ENCODE measurements at places on chromosomes 1 and 21.

GRCh38 chr1:29425631-29426030, 189.3 kb downstream of the PTPRU start:
- no peak for DNase-seq

- DNase-seq = no peak
These were observed 78.3 kb downstream of the PSMG1 start for GRCh38 chr21:39104911-39105310.

DNA sequence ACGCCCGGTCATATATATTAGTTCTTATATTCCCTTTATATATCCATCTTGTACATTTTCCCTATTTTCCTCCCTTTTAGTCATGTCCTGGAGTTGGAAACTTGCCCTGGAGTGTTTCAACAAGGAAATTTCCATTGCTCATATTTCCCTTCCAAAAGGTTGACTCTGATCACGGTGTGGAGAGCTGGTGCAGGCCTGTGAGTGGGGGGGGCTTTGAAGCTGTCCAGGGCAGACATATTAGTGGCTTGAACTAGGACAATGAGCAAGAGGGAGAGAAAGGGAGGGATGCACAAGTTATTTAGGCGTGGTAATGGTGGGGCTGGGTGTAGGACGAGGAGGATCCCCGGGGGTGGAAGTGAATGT, 30.4 kb upstream of the TMEM61 start:
- no peak for DNase-seq

DNA sequence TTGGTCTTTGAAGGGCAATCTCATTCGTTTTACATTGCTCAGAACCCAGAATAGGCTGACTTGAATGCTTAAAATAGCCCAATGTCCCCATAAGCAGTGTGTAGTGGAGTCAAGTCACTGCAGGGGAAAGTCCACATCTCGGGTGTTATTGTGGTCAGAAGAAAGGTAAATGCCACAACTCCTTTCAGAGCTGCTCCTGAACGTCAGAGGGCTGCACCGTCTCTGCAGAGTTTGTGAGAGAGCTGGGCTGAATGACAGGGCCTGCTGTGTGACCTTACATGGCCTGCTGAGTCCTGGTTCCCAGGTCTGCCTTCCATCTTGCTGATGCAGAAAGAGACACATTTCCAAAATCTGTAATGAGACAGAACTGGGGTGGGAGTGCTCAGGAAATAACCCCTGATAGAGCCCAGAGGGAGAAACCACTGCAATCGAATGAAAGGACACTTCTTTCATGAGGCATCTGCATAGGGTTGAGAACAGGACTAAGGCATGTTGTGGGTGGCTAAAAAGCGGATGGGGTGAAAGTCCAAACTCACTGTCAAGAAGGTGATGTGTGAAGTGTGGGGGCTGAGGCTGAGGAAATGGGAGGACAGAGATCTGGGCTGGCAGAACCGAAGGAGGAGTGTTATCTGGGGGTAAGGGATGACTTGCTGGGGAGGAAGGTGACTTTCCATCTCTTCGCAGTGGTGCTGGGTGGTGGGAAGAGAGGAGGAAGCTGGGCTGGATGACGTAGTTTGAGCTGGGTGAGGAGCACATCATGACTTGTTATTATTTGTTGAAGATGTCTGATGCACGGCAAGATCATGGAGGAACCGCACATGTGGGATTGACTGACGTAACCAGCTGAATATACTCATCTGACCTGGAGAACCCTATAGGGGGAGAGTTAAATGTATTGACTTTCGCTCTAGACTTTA, 33.7 kb downstream of the XCL2 start:
- DNase-seq = no peak

DNA sequence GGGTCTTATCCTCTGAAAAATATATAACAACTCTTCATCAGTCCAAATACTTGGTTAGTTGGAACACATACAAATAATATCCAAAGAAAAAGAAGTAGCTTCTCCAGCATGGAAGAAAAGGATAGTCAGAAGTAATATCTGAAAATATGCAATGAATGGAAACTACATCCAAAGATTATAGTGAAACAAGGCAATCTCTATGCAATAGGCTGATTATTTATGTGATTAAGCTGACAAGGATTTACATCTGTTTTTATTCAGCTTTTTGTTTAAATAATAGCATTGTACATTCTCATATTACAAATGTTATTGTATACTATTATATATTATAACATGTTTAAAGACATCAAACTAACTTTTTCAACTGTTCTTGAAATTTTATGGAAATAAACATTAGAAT, 15.3 kb upstream of the TGFBR3 start:
- no peak for DNase-seq

GRCh38 chr1:201283836-201284553, 689 bp downstream of the PKP1 start:
- DNase-seq = no peak

DNA sequence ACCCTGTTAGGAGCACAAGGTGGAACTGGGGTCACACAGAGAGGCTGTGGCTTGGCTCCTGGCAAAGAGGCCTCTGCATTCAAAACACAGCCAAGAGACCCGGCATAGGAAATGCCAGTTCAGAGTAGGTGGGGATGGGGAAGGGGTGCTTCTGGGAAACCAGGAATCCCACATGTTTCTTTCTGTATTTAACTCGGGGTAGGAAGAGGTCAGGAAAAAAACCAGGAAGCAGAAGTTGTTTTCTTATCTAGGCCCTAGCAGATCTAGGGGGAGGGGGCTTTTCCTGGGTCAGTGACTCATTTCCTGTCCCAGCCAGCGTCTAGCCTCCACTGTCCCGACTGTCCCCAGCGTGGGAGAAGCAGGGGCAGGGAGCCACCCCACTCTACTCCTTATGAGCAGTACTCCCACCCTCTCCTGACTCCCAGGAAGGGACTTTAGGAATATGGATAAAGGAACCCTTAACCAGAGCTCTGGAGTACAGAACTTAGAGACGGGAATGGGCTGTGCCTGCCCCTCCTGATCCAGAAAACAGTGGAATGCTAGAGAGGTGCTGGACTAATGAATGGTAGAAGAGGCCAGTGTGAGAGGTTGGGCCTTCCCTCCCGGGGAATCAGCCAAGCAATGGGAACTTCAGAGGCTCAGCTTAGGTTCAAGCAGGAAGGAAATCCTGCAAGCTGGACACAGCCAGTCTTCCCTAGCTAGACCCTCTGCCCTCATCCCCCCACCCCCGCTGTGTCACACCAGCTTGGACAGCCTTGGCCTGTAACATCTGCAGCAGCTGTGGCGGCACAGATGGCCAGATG, 5.7 kb downstream of the FHL3 start:
- no peak for DNase-seq

GRCh38 chr1:206068314-206068713, 15.3 kb downstream of the RHEX start:
- DNase-seq = no peak

GRCh38 chr1:86370601-86371022, 25.5 kb downstream of the ODF2L start:
- DNase-seq = no peak

DNA sequence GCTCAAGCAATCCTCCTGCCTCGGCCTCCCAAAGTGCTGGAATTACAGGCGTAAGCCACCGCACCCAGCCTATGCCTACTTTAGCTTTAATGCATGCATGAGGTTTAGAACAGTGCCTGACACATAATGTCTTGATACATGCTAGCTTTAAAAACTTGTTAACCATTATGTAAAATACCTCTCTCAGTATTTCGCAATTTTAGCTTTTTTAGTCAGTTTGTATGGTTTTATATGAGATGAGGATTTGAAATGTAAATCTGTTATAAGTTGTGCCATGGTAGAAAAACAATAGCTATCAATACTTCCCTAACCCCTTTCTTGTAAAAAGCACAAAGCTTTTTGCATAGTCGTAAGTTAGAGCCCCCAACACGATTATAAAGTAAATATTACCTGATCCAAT, 4.7 kb upstream of the AKNAD1 start:
- DNase-seq = no peak

DNA sequence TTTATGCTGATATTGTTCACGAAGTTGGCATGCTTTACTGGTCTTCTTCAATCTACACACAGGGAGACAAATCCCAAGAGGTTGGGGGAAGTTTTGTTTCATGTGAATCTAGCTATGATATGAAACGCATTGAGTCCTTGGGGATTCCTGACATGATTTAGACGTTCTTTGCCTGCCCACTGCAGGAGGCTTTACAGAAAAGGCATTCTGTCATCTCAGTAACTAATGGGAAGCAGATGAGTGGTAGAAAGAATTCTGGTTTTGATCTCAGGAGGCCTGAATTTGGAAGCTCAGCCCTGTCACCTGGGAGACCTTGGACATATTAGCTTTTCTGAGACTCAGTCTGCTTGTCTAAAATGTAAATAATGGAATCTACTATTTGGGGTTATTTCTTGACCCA, 383.0 kb upstream of the NFIA start:
- DNase-seq = no peak

DNA sequence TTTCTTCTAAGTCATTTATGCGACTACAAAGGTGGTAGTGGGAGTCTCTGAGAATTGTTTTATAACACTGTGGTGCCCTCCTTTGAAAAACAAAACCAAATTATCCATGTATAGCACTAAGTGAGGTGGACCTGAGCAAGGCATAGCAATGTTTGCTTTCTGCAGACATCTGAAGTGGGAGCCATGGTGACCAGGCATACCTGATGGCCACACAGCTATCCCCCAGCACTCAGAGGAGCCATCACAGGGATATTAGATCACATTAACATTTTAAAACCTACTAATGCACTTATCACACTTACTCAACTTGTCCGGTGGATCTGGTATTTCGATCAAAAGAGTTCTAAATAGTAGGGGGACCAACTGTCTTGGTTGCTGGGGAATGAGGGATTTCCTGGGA, 24.8 kb upstream of the AVPR1B start:
- no peak for DNase-seq

DNA sequence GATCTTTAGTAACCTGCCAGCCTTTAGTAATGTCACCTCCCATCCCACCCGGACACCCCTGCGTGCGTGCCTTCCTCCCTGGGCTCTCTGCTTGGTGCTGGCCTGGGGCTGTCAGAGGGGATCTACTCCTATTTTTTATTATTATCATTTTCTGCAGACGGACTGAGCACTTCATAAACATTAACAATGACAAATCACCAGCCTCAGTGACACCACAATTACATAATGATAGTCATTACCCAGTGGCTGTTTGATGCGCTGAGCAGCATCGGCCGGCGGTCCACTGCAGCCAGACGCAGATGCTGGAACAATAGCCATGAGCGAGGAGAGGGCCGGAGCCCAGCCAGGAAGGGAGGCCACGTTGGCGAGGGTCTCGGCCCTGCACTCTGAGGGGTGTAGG, 309.3 kb upstream of the AJAP1 start:
- no peak for DNase-seq

DNA sequence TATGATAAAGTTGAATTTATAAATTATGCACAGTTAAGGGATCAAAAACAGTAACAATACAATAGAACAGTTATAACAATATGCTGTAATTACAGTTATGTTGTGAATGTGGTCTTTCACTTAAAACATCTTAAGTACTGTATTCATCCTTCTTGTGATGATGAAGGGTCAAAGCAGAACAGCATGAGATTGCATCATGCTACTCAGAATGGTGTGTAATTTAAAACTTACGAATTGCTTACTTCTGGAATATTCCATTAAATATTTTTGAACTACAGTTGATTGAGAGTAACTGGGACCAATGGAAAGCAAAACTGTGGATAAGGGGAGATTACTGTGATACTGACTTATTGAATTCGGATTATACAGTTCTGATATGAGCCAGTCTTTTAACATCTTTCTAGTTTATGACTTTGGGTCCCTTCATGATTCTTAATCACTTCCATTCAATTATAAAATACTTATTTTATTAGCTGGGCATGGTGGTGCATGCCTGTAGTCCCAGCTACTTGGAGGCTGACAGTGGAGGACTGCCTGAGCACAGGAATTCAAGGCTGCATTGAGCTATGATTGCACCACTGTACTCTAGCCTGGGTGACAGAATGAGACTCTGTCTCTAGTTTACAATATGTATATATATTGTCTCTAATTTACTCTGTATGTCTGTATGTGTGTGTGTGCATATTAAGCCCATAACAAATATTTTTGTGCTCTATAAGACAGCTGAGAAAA, 43.2 kb downstream of the ATP1B1 start:
- DNase-seq = no peak

DNA sequence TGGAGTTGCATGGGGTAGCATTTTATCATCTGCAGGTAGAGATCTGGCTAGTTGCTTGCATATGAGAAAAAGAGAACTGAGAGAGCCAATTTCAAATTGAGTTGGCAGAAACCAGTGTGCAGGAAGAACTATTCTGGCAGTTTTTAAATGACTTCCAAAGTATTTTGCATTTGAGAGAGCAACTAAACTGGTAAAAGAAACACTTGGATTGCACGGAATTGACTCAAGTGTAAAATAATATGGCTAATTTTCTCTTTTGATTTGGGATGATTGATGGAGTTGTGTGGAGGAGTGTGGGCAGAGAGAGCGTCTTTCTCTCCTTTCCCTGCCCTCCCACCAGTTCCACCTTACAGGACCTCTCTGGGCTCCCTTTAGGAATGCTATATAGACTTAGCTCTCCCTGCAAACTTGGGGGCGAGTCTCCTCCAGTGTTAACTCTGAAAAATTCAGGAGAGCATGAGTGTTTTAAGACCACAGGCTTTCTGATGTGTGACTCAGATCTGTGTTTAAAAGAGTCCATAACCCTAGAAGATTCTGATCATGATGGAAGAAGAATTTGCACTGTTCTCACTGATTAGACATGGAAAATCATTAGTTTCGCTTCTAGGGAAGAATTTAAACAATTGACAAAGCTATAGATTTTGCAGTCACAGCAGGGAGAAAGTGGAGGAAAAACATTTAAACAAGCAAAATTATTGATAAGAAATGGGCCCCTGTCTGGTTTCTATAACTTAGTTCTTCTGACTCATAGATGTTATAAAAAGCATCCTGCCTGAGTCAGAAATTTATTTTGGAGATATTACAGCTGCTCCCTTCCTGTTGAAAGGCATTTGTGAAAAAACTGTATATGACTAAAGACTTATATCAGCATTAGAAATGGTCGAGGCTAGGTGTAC, 24.9 kb upstream of the CTBS start:
- DNase-seq = no peak

GRCh38 chr1:89965193-89965768, 29.6 kb upstream of the ZNF326 start:
- no peak for DNase-seq

Data from 8988T (cell line).